GM23338 (cell line): ENCODE measurements at places on chromosomes 12 and 14. TPM values are rescaled to one million over a fixed set of nuclear protein-coding genes. Genes with fewer than 3 reads are reported as not detected.
A peak's percentile ranks its signal among the peaks of the same experiment; 100 is the strongest.

DNA sequence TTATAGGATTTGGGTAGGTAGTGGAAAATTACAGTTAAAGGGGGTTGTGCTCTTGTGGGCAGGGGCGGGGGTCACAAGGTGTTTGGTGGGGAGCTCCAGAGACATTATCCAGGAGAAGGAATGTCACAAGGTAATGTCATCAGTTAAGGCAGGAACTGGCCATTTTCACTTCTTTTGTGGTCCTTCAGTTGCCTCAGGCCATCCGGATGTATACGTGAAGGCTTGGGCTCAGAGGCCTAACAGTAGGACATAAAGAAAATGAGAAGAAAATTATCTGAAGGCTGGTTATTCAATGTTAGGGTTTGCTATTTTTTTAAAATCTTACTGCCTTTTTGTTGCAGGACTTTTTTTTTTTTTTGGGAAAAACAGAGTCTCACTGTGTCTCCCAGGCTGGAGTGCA, 2.5 kb upstream of the PSEN1 start:
- DNase-seq = peak; percentile 21

DNA sequence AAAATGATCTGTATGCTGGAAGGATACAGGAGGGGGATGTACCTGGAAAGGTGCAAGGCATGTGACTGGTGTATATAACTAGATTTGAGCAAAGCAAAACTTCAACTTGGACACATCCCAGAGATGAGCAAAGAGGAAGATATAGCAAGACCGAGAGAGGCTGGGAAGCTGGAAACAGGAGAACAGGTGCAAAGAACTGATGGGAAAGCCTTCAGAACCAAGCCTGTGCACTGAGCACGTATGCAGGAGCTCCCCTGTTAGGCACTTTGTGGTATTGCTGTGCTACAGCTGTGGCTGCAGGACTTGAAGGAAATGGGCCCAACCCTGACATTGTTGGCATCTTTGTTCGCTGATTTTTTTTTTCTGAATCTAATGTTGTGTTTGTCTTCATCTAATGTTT, 120.7 kb upstream of the PWP1 start:
- peak; percentile 82 for DNase-seq

The CRIP1 gene
- polyA plus RNA-seq = 8.4 and 13.2 TPM in 2 replicates

DNA sequence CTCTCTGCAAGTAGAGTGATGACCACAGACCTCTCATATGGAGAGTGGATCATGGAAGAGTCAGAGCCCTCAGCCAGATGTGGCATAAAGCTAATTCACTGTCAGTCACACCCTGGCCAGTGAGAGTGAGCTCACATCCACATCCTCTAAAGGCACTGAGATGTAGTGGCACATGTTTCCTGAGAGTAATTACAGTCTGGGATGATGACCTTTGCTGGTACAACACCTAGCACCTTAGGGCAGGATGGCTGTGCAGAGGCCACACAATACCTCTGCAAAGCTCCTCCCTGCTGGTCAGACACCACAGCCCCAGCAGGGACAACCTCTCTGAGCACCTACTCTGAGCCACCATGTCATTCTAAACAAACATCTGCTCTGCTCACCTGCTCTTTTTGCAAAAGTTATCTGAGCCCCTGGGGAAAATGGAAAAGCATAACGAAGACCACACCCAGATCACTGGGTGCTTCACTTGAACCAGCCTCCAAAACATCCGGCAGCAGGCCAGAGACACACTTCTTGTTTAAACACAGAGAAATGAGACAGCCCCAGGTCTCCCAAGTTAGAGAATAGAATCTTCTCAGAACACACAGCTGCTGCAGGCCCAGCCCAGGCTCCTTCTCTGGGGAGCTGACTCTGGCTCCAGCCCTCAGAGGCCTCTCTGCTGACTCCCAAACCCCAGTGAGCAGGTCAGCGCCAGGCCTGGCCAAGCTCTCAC, 30.3 kb downstream of the PITPNM2 start:
- DNase-seq = no peak

DNA sequence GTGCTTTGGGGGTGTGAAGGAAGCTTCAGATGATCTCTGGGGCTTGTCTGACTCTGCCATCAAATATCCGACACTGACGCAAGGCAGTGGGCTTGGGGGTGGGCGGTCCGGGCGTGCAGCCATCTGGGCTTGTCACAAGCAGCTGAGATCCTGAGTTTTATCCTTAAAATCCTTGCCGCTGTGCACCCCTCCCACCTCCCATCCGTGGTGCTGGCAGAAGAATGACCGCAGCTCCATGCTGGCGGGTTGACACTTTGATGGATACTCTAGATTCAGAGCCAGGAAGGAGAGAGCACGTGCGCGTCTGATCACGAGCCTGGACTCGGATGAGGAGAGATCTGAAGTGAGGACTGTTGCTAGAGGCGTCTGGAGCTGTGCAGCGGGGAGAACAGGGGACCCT, 3.0 kb downstream of the ZFYVE21 start:
- no peak for DNase-seq

DNA sequence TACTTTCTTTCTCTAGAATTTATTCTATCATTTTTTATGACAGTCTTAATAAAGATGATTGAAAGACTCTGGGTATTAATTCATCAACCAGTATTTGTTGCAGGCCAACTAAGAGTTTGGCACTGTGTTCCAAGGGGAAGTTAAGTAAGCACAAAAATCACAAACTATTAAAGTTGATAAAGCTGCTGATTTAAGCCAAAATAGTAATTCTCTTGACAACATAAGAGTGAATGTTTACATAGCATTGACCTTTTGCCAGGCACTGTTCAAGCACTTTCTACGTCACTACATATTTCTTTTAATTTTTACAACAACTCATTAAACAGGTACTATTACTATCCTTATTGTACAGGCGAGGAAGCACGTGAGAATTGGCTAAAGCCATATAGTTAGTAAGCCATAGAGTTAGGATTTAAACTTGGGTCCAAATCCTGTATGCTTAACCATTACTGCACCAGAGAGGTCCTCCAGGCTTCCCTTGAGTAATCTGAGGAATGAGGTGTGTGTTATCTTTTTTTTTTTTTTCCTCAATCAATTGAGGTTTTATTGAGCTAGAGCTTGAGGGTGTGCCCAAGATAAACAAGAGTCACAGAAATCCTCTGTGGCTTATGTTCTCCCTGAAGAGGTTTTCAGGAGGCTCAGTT, 1009.6 kb downstream of the DIO2 start:
- DNase-seq = no peak
